T47D (cell line): ENCODE measurements at places on chromosomes 16 and 17.
A peak's percentile ranks its signal among the peaks of the same experiment; 100 is the strongest.

DNA sequence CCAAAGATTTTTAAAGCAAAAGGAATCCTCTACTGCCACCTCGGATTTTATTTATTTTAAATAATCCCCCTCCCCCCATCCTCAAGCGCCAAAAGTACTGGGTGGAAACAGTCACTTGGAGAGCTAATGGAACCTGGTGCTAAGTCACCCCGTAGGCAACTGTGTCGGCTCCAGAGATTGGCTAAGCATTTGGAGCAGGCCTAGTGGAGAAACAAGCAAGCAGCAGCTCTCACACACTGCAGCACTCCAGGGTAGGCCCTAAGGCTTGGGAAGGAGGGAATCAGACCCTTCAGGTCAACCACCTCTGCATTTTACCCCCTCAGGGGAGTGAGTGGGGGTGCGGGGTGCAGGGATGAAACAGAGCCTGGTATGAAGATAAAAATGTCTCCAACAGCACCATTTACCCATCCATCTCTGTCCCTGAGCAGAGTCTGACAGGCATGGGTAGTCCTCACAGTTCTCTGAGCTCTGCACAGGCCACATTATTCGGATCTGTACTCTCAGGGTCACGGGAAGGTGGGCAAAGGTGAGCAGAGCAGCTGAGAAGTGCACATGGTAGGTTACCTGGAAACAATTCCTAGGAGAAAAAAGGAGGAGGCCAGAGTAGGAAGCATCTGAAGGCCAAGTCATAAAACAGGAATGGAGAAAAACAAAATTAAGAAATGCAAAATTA, 27.2 kb upstream of the STAC2 start:
- DNase-seq, result no peak

DNA sequence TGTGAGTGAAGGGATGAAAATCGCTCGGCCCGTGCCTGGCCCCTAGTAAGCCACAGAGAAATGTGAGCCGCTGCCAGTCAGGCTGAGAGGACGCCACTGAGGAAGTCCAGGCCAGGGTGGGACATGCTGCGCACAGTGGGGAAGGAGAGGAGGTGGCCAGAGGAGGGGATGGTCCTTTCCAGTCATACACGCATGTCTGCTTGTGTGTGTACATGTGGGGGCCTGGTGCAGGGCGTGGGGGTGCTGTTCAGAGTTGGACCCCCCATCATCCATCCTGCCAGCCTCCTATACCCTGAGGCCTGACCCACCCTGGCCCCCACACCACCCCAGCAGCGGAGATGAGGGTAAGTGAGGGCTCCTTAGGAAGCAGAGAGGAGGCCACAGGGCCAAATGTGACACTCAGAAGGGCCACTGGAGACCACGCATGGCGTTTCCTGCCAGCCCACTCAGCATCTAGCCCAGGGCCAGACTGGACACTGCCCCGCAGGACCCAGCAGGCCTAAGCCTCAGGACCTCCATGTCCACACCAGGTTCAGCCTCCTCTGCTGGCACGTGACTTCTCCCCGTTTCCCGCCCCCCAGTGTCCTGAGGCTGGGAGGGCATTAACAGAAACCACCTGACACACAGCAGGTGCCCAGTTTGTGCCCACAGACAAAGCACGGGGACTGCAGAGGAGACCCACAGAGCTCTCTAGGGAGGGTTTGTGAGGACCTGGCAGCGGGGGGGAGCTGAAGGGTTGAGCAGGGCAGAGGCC, 7.0 kb downstream of the DOC2A start:
- DNase-seq, result no peak

GRCh38 chr16:11835891-11836649, 15.3 kb downstream of the RSL1D1 start:
- no peak for DNase-seq

GRCh38 chr17:79406316-79406715, 204.5 kb downstream of the RBFOX3 start:
- no peak for DNase-seq

DNA sequence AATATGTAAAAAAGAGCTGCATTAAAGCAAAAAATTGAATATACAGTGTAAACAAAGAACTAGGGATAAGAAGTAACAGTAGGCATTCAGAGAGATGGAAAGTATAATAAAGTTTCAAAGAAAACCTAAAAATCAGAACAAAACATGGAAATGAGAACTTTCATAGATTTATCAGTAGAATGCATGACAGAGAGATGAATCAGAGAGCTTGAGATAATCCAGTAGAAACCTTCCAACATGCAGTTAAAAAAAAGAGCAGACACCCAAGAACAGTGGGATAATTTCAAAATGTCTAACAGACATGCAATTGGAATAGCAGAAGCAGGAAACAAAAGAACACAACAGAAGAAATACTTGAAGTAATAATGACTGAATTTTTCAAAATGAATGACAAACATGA, 1384.2 kb downstream of the CDH11 start:
- DNase-seq, result no peak

- no peak for DNase-seq
These were observed 139.3 kb downstream of the KCNJ2 start for GRCh38 chr17:70308618-70309017.

- DNase-seq, result no peak
These were observed 43.6 kb downstream of the SMG6 start for GRCh38 chr17:2259769-2260536.

DNA sequence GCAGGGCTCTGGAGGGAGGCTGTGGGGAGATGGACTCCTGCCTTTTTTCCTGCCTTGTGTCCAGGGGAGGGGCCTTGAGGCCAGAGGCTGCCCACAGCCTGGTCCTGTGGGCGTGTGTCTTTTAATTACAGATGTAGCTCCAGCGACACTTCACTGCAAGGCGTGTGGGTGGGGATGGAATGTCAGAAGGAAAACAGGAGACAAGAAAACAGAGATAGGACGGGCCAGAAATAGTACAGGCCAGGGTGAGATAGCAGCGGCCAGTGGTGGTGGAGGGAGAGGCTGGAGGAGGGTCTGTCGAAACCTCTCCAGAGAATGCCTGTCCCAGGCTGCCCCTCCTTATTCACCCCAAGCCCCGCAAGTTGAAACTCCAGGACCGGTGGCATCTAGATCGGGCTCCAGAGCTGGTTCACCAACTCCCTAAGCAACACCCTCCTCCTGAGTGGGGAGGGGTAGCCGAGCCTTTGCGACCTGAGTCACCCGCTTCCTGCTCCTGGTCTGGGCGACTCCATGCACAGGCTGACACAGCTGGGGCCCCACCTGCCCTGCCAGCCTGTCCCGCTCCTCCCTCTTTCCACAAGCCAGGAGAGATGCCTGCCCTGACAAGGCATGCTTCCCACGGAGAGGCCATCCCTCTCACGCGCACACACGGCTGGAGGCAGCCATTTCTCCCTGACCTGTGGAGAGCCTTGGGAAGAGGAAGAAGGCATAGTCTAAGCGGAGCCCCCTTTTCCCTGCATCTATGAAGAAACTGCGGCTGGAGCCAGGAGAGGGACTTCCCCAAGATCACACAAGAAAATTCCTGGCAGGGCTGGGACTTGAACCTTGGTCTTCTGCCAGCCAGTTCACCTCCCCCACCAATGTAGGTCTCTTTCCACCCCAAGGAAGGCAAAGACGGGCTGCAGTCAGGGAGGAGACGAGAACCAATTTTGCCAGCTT, 6.6 kb upstream of the JUP start:
- DNase-seq, result peak; percentile 95

GRCh38 chr17:26792486-26792885, 501.4 kb upstream of the WSB1 start:
- DNase-seq, result peak; percentile 37

- DNase-seq, result no peak
These were observed 1.3 kb downstream of the SERPINF1 start for GRCh38 chr17:1762901-1763898.

GRCh38 chr17:67435786-67436185, 58.7 kb downstream of the PITPNC1 start:
- DNase-seq, result no peak

GRCh38 chr17:21756856-21757619, 64.7 kb downstream of the KCNJ18 start:
- no peak for DNase-seq

GRCh38 chr17:57365420-57365819, 109.1 kb downstream of the MSI2 start:
- no peak for DNase-seq

- no peak for DNase-seq
These were observed 1.9 kb upstream of the CCDC102A start for GRCh38 chr16:57538235-57538721.

DNA sequence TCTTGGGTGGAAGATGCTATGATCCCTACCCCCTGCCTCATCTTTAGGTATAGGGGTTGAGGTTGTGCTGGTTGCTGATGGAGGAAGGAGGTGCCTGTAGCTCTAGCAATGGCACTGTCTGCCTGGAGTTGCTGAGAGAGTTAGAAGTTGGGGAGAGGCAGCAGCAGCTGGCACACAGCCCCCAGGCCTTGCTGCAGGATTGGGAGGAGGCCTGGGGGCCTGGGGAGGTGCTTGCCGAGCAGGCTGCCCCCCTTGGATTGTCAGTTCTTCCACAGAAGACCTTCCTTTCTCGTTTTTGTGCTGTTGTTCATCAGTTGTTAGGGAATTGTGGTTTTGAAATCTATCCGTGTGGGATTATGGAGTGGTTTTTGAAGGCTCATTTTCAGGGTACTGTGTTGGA, 52.9 kb downstream of the SEC14L1 start:
- no peak for DNase-seq

GRCh38 chr17:77942112-77942988, 16.2 kb upstream of the TNRC6C start:
- DNase-seq, result no peak

- no peak for DNase-seq
These were observed 20.9 kb downstream of the ZFHX3 start for GRCh38 chr16:73026754-73027684.

- DNase-seq, result no peak
These were observed 341.4 kb downstream of the FOXL1 start for GRCh38 chr16:86919578-86920305.

DNA sequence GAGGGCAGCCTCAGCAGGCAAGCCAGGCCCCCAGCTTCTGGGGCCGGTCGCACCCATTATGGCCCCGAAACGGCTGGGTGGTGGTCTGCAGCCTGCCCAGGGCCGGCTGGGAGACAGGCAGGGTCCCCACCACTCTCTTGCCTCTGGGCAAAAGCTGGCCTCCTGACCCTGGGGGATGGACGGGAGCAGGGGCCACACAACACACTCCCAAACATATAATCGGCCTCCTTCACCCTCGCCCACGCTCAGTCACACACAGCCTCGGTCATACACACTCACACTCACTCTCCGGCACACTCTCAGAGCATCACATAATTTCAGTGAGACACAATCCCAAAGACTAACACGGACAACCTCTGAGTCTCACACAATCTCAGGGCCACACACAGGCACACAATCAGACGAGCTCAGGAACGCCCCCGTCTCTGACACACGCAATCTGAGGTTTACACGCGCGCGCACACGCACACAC, 589 bp downstream of the PEMT start:
- DNase-seq, result no peak

GRCh38 chr16:61362585-61362984, 673.7 kb downstream of the CDH8 start:
- DNase-seq, result no peak

GRCh38 chr17:185445-186138, 4.1 kb upstream of the DOC2B start:
- no peak for DNase-seq

DNA sequence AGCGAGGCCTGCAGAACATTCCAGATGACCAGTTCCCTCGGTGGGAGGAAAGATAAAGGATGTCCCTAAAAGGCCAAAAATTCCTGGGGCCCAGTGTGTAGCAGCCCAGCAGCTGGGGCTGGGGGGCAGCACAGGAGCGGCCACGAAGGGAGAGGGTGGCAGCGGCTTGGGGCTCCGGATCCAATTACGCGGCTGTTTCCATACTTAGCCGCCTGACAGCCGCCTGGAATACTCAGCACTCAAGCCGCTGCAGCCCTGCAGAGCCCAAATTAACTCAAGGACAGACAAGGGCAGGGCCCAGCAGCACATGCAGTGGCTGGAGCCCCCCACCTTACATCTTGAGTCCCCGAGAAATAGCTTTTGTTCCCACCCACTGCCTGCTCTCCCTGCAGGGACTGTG, 1.3 kb downstream of the SRL start:
- no peak for DNase-seq

DNA sequence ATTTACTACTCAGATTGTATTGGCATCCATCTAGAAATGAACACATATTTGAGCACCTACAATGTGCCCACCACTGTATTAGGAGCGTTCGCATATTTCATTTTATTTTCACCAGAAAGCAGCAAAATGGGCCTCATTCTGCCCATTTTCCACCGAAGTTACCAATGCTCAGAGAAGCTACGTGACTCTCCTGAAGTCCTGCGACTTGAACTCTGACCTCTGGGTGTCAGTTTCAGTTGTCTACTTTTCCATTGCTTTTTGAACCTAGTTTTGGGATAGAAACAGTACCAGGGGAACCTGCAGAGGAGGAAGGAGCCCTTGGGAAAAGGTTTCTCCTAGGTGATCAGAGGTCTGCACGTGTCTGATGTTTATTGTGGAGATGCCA, 139.1 kb upstream of the SDK2 start:
- DNase-seq, result no peak

- peak; percentile 75 for DNase-seq
These were observed 6.6 kb downstream of the ZDHHC7 start for GRCh38 chr16:85004587-85005205.

GRCh38 chr16:68696514-68696913, 40.6 kb upstream of the CDH1 start:
- DNase-seq, result peak; percentile 54
